ENCODE measurements at places on chromosomes 1 and 21.

- DNase-seq = no peak
These were observed 212.9 kb downstream of the KCNH1 start for GRCh38 chr1:210920716-210921694.

GRCh38 chr1:31581821-31582810, 5.8 kb downstream of the TINAGL1 start:
- DNase-seq = no peak

DNA sequence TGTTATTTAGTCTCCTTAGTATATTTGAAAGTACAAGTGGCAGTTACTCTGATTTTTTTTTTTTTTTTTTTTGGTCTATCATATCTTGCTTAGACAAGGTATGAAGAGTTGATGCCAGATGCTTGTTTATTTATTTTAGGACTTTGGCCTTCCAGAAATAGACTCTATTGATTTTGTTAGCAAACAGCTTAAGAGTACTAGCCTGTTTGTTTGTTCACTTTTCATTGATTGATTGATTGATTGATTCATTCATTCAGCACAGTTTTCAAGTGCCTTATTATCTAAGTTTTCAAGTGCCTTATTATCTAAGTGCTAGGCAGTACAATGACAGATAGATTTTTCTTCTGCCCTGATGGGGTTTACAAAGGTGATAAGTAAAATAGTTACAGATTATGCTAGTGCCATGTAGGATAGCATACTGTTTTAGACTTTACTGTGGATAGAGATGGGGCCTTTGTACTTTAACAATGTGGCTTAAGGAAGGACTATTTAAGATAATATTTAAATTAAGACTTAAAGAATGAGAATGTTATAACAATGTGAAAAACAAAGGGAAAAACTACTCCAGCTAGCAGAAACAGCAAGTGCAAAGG, 50.5 kb downstream of the MTF2 start:
- no peak for DNase-seq

DNA sequence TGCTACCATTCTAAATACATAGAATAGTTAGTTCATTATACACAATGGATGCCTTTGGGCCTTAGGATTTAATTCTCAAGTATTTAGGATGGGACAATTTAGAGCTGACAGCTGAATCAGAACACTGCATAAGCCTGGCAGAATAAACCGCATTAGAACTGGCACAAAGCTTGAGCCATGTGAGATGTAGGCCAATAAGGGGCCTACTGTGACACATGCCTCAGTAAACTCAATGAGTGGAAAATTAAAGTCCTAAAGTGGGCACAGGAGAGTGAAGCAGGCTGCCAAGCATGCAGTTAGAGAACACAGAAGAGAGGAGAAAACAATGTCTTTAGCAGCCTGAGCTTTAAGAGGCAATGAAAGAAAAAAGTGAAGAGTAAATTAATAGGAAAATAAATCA, 24.3 kb downstream of the SCYL3 start:
- DNase-seq = no peak

DNA sequence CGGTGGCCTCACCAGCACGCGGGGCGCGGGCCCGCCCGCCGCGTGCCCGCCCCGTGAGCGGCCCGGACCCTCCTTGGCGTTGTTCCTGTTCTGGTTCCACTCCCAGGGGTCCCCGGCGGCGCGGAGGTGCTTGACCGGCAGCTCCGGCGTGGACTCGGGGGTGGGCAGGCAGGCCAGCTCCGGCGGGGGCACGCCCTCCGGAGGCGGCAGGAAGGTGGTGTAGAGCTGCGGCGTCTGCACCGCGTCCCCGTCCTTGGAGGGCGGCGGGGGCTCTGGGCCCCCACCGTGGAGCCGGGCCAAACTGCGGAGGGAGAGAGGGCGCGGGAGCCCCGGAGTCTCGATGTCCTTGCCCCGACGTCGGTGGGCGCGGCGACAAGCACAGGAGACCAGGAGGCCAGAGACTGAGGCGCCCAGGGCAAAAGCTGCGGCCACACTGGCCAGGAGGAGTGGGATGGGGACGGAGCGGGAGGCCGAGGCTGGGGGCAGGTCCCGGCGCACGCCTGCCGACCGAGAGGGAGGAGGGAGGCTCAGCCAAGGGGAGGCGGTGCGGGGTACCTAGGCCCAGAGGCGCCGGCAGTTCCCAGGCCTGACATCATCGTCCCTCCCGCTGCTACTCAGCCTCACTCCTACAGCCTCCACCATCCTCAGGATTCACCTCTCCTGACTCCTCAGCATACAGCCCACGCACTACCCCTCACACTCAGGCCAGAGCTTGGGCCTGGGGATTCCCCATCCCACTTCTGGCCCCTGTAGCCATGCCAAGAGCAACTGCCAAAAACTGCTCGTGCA, 13.2 kb downstream of the SEMA6C start:
- no peak for DNase-seq

DNA sequence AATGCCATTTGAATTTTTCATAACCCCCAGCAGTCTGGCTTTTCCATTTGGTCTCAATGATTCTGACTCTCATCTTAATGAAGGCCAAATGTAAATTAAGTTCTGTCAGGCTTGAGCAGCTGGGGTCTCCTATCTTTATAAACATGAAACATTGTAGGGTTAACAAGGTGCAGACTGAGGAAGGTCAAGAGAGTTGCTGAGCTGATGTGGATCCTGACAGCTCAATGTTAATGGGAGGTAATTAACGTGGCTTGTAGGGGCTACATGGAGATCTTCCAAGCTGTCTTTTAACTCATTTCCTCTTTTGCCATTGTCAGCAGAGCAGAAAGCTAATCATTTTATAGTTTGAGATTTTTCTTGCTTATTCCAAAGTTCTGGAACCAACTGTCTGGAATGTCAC, 55.2 kb downstream of the FGGY start:
- no peak for DNase-seq
